HS-27A (cell line): ENCODE measurements at places on chromosomes 7 and 10.

DNA sequence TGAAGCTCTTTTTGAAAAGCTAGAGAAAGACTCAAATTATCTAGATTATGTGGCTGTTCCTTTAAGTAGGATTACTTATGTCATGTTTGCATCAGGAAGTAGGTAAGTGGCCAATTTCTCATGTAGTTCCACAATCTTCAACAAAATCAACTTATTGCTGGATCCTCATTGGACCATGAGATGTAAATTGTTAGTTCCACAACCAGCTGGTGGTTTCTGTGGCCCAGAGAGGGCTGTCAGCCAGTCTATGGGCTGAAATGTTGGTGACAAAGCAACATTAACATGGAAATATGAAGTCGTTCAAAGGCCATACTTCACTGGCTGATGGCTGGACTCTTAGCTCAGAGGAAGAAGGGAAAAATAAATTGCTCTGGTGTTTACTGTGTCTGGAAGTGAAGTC is 157.9 kb downstream of the PLXDC2 start:
- DNase-seq: no peak

GRCh38 chr7:90841759-90842429 is 245.8 kb downstream of the CDK14 start:
- no peak for DNase-seq

DNA sequence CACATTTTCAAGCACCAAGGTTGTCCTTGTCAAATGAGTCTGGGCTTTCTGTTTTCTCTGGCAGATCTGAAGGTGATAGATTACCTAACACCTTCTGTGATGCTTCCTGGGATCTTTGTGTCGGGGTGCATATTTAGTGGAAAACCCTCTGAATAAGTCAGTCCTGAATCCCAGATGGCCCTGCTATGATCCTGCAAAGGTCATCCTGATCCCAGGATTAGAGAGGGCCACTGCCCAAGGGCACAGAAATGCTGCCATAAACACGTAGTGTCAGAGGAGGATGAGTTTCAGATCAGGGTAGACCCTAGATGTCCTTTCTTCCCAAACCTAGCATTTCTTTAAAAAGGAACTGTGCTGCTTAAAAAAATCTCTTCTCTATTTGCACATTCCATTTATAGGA is 19.0 kb downstream of the AGR2 start:
- DNase-seq: no peak

GRCh38 chr7:25431956-25432450 is 203.7 kb upstream of the NPVF start:
- no peak for DNase-seq
